ENCODE measurements at places on chromosomes 2 and 18.

DNA sequence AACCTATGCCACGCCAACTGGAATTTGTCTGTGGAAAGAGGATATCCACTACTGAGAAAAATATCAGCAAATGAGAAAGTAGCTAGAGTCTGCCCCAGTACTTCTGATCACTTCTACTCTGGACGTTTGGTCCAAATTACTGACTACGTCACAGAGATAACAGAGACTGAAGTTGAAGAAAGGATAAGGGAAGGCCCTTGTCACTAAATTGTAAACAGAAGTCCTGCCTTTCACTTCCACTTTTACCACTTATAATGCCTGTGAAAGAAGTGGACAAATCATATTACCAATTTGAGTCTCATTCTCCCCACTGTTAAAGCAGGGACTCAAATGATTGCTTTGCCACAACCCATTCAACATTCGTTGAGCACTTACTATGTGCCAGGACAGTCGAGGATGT is 173.9 kb upstream of the ERBB4 start:
- DNase-seq: no peak

DNA sequence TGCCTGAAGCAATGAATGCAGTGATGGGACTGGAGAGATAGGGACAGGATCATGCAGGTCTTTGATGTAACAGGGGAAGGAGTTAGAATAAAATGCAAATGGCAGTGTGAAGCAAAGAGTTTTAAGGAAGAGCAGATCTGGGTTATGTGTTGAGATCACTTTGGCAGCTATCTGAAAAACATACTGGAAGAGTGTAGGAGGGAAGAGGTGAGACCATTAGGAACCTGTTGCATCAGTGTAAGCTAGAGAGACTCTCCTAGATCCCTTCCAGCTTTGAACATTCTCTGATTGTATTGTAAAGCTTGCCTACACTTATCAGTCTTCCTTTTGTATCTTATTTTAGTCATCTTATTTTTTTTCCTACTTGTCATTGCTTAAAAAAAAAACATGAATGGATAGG is 10.5 kb downstream of the ACVR2A start:
- DNase-seq: no peak

DNA sequence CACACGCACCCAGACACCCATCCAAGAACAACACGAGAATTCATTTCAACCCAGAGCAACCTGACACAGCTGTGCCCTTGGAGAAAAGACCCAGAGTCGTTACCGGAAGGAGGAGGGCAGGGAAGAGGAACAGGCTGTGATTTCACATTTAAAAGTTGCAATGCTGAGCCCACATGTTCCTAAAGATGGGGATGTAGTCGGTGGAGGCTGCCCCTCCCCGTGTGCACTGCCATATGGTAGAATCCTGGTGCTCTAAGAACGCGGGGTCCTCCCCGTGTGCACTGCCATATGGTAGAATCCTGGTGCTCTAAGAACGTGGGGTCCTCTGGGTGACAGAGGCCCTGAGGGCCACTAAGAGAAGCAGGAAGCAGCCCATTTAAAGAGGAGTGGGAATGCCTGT is 10.9 kb downstream of the MTERF4 start:
- no peak for DNase-seq

- DNase-seq: no peak
Observed at GRCh38 chr2:237283131-237283928, 130.6 kb downstream of the COL6A3 start.

- no peak for DNase-seq
Observed at GRCh38 chr2:16661936-16662839, 3.4 kb downstream of the CYRIA start.

DNA sequence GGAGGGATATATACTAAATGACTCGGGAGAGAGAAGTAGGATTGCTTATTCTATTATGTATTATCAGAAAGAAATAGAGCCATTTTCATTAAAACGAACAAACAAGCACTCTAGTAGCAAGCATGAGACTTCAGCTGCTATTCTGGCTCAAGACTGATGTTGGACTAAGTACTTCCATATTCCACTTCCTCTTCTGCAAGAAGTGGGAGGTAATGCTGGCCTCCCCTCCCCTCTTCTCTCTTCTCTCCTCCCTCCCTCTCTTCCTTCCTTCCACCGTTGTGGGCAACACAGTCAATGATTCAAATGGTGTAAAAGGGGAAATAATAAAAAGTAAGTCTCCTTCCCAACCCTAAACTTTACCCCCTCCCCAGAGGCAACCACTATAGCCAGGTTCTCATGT is 62.6 kb downstream of the EMX1 start:
- DNase-seq: no peak

GRCh38 chr2:166921261-166921896 is 33.1 kb downstream of the XIRP2 start:
- no peak for DNase-seq

DNA sequence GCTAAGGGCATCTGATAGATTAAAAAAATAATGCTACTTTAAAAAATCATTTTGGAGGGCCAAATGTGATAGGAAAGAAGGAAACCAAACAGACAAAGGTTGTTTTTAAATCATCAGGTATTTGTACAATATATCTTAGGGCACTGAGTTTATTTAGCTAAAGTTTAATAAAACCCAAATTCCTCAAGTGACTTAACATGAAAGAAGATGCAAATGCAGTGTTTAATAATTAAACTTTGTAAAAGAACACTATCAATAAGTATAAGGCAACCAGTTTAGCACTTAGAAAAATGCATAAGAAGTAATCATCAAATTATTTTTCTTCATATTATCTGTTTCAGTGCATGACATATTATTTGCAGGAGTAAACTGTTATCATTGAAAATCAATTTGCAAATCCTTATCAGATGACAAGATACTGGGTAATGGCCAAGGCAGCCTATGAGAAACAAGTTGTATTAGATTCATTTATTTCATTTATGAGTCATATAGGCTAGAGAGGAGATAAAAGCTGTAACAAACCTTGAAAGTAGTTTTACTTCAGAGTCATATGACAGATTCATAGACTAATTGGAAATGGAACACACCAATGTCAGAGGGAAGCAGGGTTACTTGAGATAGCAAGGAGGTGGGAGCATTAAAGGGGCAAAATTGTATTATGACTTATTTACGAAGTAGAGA is 165.5 kb downstream of the GCA start:
- DNase-seq: no peak

DNA sequence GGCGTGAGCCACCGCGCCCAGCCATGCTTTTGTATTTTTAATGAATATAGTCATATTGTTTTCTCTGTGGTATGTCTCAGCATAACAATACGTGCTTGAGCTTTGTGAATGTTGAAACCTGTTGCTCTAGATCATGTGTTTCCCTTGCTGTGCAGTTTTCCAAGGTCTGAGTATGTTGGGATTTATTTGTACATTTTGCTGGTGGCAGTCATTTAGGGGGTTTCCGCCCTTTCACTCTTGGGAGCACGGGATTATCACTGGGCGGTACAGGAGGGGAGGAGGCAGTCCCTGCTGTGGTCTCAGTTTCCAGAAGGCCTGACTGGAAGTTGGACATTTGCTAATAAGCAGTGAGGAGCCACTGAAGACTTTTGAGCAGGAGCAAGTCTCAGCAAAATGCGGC is 24.9 kb upstream of the CATIP start:
- DNase-seq: no peak

- DNase-seq: peak; percentile 67
Observed at GRCh38 chr2:69789175-69789721, 40.2 kb upstream of the GMCL1 start.

GRCh38 chr2:151766437-151767153 is 32.3 kb upstream of the NEB start:
- no peak for DNase-seq

DNA sequence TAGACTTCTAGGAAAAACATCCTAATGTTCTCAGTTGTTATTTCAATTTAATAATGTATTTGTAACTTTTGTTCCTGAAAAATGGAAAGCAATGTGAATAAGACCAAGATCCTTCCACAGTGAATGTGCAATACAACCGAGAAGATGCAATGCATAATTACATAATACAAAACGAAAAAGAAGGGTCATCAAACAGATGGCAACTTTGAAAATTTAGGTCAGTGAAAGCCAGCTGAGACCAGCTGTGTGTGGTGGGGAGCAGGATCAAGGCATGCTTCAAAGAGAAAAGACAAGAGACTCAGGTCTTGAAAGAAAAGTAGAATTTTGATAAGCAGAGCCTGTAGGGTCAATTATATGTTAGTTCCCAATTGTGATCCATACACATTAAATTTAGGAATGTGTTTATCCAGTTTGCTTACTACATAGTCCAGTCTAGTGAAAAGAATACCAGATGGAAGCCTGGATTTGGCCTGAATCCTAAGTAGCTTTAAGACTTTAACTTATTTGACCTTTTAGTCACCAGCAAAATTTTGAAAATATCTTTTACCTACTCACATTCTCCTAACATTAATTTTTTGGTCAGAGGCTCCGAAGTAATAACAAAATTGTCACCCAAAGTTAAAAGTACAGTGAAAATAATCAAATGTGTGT is 93.7 kb downstream of the COBLL1 start:
- DNase-seq: no peak

GRCh38 chr2:5287558-5288334 is 404.4 kb upstream of the SOX11 start:
- DNase-seq: no peak

GRCh38 chr2:238644095-238645081 is 203.5 kb upstream of the TWIST2 start:
- DNase-seq: no peak

- DNase-seq: no peak
Observed at GRCh38 chr2:176947754-176948153, 264.8 kb upstream of the HNRNPA3 start.

DNA sequence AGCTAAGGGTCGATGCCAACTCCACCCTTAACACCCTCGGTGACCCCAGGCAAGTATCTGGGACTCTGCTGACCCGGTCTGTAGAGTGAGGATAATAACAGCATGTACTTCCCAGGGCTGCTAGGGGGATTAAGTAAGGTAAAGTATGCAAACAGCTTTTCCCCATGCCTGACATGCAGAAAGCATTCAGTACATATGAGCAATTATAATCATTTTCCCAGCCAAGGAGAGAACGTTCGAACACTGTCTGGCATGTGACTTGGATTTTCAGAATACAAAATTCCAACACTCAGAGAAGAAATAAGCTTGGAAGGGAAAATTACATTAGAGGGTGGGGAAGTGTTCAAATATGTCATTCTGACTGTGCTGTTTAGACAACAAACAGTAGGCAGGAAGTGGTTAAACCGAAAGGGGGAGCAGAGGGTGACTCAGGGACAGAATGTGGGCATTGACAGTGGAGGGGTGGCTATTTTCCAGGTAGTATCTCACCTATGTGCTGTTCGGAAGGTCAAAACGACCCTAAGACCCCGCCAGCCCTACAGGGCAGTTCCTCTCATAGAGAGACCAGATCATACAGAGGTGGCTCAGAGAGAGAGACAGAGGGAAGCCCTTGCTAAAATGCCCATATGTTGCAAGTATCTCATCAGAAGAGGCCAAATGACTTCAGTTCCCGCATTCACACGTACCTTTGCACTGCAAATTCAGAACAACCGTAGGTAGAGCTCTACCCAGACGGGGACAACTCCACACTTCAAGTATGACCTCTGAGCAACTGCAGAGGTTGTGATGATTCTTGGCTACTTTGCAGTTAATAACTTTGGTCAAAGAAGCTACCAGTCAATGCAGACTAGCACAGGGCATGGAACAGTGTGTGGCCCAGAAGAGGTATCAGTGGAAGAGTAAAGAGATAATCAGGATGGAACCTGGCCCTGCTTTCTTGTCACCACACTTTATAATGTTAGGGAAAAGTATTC is 14.8 kb downstream of the ASPRV1 start:
- no peak for DNase-seq

DNA sequence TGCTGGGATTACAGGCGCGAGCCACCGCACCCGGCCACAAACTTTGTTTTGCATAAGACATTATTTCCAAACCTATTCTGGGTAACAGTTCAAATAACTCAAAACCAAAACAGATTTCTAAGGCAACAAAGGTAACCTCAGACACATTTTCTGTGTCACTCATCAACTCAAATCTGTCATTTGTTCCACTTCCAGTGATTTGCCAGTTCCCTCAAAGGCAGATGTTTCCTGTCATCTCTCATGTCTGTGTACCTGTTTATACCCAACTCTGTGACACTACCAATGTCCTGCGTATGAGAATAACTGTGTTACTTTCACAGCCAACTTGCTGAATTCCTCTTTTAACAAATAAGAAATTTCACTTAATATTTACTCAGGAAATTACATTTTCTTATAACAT is 54.4 kb downstream of the SCN3A start:
- DNase-seq: no peak

DNA sequence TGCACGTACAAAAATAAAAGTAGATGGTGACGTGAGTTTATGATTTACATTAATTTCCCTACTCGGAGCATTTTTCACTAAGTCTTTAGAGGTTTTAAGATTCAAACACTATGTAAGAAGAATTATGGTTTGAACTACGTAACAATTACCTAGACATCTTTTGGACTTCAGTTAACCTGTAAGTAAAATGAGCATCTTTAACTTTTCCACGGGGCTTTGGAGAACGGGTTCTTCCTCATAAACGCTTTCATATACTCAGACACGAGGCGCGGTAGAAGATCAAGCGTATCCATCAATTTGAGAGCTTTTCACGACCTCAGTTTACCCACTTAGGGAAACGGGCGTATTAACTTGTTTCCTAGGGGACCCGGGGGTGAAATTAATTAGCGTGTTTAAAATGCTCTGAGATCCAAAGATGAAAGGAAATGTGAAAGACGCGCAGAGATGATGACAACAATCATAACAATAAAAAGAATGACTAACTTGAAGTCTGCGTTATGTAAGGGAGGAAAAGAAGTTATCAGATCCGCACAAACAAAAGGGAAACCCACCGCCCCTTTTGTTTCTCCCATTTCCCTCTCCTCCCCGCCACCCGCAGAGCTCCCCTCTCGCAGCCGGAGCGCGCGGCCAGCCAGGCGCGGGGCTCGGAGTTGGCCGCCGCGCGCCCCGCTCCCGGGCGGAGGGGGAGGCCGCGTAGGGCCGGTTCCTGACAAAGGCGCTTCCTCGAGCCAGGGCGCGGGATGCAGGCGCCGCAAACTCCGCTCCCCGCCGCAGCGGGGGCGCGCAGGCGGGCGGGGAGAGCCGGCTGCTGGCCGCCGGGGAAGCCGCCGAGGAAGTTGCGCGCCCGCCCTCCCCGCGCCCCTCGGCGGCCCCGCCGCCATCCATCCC is 807 bp downstream of the PELI1 start:
- peak; percentile 75 for DNase-seq

DNA sequence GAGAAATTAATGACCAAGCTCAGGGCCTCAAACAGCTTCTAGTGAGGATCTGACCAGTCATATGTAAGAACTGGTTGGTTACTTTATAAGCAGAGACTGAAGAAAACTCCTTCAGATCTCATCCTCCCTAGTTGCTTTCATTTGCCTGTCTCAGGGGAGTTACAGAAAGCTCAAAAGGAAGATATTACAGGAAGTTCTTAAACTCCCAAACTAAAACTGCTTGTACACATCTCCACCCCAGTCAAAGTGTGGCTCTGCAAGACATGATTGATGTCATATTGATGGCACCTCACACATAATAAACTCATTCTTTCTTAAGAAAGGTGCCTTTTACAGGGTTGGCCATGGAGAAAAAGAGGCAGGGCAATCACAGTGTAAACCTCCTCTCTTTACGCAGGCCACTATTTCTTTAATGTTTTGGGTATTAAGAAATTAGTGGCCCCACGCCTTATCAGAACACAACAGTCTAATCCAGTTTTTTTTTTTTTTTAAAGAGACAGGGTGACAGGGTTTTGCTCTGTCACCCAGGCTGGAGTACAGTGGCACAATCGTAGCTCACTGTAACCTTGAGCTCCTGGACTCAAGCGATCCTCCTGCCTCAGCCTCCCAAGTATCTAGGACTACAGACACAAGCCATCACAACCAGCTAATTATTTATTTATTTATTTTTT is 62.6 kb upstream of the STK17B start:
- no peak for DNase-seq

All from GM23338 (cell line).